Foreskin fibroblast (primary cell): ENCODE measurements at places on chromosomes 5 and 9.

- no peak for DNase-seq
Observed at GRCh38 chr5:148085977-148086705, 22.4 kb downstream of the SPINK5 start.

DNA sequence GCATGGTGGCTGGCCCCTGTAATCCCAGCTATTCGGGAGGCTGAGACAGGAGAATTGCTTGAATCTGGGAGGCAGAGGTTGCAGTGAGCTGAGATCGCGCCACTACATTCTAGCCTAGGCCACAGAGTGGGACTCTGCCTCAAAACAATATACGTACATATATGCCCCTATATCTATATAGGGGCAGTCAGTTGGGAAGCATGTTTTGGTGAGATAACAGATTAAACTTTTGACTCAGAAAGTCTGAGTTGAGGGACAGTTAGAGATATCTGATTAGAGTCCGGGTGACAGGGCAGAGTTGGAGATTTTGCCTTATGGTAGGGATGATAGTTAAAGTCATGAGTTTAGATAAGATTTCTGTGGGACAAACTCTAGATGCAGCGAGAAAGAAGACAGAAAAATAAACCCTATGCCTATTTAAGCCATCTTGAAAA is 71.8 kb upstream of the ALDH1A1 start:
- DNase-seq = no peak

GRCh38 chr5:125251703-125252102 is 505.3 kb upstream of the ZNF608 start:
- peak; percentile 32 for DNase-seq

- DNase-seq = peak; percentile 56
Observed at GRCh38 chr5:141392429-141393198, at the start of gene PCDHGA8. PCDHGA8 (plus strand) TSS chr5:141392633; CDS start chr5:141392814, 181 bp downstream.
